ENCODE measurements at places on chromosomes 5 and 9.

DNA sequence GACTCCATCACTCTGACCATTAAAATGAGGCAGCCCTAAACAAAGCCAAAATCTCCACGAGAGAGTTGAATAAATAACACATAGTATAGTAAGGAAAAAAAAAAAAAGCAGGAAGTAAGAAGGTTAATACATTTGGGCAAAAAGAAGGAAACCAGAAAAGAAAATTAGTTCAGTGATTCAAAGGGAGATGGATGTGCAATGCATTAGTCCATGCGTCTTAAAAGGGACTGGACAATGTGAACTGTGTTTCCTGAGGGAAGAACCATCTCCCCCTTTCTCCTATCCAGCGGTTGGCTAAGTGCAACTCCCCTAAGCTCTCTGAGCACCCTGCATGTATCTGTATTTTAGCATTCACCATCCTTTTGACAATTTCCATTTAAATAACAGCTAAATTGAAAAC lies 1.4 kb downstream of the ANKRA2 start:
- no peak for DNase-seq

- no peak for DNase-seq
These were observed 120.4 kb upstream of the OSMR start for GRCh38 chr5:38725371-38725865.

GRCh38 chr9:125755340-125755739 lies 8.2 kb downstream of the PBX3 start:
- peak; percentile 56 for DNase-seq

GRCh38 chr5:65967288-65968066 lies 41.1 kb downstream of the ERBIN start:
- DNase-seq, result no peak

DNA sequence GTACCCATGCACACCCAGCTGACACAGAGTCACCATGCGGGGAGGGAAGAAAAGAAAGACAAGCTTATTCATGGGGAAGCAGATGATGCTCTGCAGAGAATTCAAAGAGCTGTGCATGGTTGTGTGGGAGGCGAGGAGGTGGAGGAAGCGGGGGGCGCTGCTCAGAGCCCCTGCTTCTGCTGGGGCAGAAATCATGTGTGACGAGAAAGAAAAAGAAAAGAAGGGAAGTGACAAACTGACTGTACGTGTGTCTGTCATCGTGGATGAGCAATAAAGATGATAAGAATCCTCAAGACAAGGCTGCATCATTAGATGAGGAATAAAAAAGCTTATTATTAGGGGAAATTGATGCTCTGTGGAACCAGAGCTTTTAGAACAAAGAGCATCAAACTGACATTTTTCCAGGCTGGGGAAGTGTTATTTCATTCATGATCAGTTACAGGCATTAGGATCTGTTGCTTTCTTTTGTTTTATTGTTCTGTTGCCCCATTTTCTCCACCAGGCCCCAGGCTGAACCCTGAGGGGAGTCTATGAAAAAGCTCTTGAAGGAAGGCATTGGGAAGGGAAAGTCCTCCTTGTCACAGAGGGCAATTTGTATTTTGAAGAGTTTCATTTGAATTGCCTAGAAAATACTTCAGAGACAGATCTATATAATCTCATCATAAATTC lies 20.3 kb upstream of the SH3RF2 start:
- no peak for DNase-seq

- peak; percentile 72 for DNase-seq
These were observed 1.1 kb downstream of the HNRNPA0 start for GRCh38 chr5:137752905-137753690.

GRCh38 chr5:68983959-68984358 lies 109.9 kb upstream of the SLC30A5 start:
- no peak for DNase-seq

GRCh38 chr9:33782395-33783152 lies 12.8 kb upstream of the PRSS3 start:
- no peak for DNase-seq

DNA sequence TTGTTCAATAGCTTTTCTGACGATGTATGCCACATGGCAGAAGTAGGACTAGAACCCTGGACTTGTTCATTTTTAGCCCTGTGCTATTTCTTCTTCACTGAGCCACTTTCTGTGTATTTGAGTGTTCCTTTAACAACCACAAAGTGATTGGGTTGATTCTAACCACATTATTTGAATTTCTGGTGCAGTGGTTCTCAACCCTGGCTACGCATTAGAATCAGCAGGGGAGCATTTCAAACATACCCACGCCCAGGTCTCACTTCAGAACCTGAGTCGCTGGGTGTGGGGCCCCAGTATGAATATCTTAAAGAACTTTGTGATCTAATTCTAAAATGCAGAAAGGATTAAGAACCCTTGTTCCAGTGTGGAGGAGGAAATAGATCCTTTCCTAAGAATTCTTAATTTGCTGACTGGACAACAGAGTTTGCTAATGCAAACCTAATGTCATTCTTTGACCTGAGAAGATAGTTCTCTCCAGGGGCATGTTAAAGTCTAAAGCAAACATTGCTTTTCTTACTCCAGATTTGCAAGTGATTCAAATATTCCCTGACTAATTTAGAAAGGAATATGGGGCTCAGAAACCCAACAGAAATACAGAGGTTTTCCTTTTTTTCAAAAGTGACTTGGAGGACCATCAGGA lies 75.4 kb upstream of the GDNF start:
- DNase-seq, result no peak

GRCh38 chr5:105554568-105555169 lies 1992.1 kb upstream of the NUDT12 start:
- DNase-seq, result no peak

All from GM23338 (cell line).